ENCODE measurements at places on chromosomes 7 and 10. TPM values are rescaled to one million over a fixed set of nuclear protein-coding genes. Genes with fewer than 3 reads are reported as not detected.

GRCh38 chr7:133001727-133002126 is 80.2 kb downstream of the CHCHD3 start:
- H3K4me3 ChIP-seq: no peak overlapping the region
- no peak overlapping the region for H3K27ac ChIP-seq
- DNase-seq: no peak

DNA sequence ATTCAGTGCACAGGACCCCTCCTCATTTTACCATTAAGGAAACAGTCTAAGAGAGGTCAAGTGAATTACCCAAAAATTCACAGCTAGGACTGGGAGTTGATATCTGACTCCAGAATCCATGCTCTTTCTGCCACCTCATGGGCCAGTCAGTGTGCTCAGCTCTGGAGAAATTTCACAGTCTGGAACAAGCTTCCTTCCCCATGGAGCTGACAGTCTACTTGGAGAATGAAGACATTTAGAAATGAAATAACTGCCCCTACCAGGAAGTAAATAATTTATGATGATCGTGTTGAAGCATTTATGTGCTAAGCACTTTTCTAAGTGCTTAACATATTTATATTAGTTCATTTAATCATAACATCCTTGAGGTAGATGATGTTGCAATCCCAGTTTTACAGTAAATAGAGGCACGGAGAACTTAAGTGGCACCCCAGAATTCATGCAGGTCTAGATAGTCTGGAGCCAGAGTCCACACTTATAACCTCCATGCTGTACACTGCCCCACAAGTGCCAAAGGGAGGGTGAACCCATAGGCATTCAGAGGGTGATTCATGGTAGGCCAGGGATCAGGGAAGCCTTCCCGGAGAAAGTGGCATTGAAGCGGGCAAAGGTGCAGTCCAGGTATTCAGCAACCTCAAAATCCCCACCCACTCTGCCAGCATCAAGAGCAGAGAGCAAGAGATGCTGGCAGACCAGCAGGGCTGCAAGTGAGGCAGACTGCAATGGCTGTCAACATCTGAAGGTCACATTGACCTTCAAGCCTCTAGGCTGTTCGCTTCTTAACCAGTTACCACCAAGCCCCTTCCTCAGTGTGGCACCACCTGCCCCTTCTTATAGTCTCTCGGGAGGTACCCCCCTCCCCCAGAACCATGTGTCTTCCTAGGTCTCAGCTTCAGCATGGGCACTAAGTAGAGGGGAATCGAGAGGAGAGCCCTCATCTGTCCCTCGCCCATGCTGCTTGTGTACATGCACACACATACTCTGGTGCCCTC is 38.4 kb upstream of the LRRC4 start:
- H3K36me3 ChIP-seq: no peaks in the 10 kb centered on the region
- no peaks in the 10 kb centered on the region for H3K4me1 ChIP-seq
- no peak overlapping the region for H3K4me3 ChIP-seq
- no peak overlapping the region for H3K27ac ChIP-seq
- H3K27me3 ChIP-seq: no peaks in the 10 kb centered on the region

GRCh38 chr10:22334414-22335172 is 10.7 kb upstream of the SPAG6 start:
- peak overlapping the region; percentile 66 for H3K27ac ChIP-seq
- peaks cover 28% of the 10 kb centered on the region for H3K27me3 ChIP-seq
- H3K4me3 ChIP-seq: peak overlapping the region; percentile 60
- peaks cover 59% of the 10 kb centered on the region for H3K4me1 ChIP-seq

DNA sequence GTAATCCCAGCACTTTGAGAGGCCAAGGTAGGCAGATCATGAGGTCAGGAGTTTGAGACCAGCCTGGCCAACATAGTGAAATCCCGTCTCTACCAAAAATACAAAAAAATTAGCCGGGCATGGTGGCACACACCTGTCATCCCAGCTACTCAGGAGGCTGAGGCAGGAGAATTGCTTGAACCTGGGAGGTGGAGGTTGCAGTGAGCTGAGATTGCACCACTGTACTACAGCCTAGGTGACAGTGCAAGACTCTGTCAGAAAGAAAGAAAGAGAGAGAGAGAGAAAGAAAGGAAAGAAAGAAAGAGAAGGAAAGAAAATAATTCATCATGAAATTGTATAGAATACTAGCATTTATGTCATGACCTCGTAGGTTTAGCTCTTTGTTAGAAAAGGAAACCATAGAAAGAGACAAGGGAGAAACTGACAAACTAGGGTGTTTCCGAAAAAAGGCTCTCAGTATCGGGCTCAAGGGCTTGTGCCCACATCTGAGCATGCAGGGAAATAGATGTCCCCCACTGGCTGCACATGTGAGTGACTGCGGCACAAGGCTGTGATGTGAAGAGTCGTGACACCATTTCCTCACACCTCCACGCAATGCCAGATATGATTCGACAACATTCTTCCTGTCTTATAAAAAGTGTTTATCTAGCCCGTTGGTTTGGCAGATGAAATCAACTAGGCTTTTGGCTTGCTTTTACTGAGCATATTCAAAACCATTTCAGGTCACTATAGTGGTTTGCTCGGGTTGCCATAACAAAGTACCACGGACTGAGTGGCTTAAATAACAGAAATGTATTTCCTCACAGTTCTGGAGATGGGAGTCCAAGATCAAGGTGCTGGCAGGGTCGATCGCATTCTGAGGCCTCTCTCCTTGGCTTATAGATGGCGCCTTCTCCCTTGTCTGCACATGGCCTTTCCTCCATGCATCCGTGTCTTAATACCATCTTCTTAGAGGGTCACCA is 2.0 kb downstream of the SRGN start:
- no peaks in the 10 kb centered on the region for H3K27me3 ChIP-seq
- H3K36me3 ChIP-seq: peaks cover 2% of the 10 kb centered on the region
- H3K27ac ChIP-seq: peak overlapping the region; percentile 99
- peaks cover 47% of the 10 kb centered on the region for H3K4me1 ChIP-seq
- H3K4me3 ChIP-seq: peak overlapping the region; percentile 100
- peak; percentile 73 for DNase-seq

- no peaks in the 10 kb centered on the region for H3K27me3 ChIP-seq
- H3K4me3 ChIP-seq: peak overlapping the region; percentile 49
- peaks cover 29% of the 10 kb centered on the region for H3K4me1 ChIP-seq
- H3K27ac ChIP-seq: no peak overlapping the region
- H3K36me3 ChIP-seq: no peaks in the 10 kb centered on the region
- DNase-seq: peak; percentile 46
Measured at GRCh38 chr7:17030559-17030958, 148.8 kb upstream of the AGR3 start.

CYP2E1 gene
- not detected for polyA plus RNA-seq
